ENCODE measurements at places on chromosomes 11 and 22.
A peak's percentile ranks its signal among the peaks of the same experiment; 100 is the strongest.

GRCh38 chr11:69854713-69855112 lies 35.5 kb upstream of the FGF3 start:
- DNase-seq, result no peak

- DNase-seq, result no peak
Observed at GRCh38 chr11:126225295-126225665, 13.7 kb downstream of the FAM118B start.

DNA sequence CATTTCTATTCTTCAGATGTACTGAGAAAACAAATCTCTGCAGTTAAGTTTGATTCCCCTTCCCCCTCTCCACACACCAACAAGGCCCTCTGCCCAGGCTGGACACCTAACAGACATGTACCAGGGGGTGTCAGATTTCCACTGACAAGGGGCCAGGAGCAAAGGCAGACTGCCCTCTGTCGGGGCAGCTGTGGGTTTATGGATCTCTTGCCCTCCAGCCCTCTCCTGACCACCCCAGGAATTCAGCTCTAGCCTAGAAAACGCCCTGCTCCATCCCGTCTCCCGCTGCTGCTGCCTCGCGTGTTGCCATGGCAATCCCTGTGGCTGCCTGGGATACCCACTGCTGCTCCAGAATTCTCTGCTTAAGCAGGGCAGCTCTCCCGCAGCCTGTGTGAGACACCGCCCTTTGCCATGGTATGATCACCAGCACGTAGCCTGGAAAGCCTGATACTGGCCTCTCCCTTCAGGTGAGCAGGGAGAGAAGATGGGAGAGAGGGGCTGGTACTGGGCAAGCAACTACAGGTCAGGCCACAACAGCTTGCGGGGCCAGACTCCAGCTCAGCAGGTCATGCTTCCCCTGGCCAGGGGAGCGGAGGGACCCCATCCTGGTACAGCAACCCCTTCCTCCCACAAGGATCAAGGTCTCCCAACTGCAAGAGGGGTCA lies 41.6 kb downstream of the BUD13 start:
- DNase-seq, result peak; percentile 78

- no peak for DNase-seq
Observed at GRCh38 chr11:29227811-29228210, 789.0 kb downstream of the KCNA4 start.

- no peak for DNase-seq
Observed at GRCh38 chr11:115247953-115248352, 256.3 kb downstream of the CADM1 start.

DNA sequence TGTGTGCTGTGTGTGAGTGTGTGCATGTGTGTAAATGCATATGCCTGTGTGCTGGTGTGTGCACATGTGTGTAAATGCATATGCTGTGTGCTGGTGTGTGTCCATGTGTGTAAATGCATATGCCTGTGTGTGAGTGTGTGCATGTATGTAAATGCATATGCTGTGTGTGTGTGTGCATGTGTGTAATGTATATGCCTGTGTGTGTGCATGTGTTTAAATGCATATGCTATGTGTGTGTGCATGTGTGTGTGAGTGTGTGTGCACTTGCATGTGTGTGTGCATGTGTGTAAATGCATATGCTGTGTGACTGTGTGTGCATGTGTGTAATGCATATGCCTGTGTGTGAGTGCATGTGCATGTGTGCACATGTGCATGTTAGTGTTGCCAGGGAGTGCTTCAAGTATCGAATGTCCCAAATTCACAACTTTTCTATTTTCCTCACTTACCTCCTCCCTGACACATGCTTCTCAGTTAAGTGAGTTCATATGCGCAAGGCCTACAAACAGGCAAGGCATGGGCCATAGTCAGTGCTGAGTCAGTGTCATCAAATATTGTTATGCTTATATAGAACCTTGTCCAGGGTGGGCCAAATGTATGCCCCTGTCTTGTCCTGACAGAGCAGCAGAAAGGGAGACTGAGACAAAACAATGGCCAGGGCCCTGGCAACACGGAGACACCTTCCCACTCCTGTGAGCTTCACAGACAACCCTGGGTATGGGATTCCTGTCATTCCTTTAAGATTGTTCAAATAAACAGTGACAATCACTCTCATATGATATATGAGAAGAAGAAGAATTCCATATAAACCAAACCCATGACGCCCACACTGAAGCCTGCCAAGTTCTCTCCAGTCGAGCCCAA lies 38.6 kb downstream of the GGTLC2 start:
- peak; percentile 26 for DNase-seq

DNA sequence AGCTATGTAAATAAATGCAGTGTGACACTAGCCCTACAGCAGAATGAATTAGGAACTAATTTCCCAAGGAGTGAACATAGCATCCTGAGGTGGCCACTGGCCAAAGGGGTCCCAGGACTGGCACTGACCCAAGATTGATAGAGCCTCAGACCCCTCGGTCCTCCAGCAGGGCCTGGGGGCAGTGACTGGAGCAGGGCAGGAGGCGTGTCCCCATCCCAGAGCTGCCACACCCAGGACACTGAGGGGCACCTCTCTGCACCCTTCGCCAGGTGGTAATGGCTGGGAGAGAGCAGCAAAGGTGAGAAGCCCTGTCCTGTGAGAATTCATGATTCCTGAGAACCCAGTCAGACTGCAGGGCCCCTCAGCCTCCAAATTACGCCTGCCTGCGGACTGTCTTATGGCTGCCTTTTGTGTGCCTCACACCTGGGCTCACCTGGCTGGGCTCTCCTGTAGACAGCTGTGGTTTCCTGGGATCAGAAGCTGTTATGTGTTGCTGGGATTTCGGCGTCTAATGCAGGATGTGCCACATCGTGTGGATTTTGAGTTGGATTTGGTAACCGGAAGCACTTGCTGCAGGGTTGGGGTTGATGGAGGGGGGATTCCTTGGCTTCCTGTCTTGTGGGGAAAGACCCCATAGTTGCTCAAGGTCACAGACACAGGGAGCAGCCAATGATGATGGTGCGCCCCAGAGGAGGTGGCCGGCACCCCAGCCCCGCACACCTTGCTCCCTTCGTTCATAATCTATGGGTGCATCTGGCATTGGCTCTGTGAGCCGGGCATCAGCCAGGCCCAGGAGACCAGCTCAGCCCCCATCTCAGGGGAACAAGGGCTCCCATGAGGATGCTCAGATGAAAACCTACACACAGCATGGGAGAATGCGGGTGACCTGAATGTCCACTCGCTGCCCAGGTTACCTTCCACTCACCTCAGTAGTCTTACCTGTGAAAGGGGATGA lies 582.9 kb downstream of the BRD1 start:
- no peak for DNase-seq

DNA sequence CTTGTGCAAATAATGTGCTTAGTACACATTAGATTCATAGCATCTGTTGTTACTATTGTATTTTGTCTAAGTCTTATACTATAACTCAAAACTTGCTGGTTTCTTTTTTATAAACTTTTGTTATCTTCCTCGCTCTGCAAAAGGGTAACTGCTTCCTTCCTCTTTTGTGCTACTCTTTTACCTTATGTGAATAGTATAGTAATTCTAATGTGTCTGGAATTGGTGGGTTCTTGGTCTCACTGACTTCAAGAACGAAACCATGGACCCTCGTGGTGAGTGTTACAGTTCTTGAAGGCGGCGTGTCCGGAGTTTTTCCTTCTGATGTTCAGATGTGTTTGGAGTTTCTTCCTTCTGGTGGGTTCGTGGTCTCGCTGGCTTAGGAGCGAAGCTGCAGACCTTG lies 563.1 kb upstream of the LUZP2 start:
- DNase-seq, result no peak

GRCh38 chr11:65764434-65764833 lies 16.3 kb downstream of the AP5B1 start:
- DNase-seq, result no peak

DNA sequence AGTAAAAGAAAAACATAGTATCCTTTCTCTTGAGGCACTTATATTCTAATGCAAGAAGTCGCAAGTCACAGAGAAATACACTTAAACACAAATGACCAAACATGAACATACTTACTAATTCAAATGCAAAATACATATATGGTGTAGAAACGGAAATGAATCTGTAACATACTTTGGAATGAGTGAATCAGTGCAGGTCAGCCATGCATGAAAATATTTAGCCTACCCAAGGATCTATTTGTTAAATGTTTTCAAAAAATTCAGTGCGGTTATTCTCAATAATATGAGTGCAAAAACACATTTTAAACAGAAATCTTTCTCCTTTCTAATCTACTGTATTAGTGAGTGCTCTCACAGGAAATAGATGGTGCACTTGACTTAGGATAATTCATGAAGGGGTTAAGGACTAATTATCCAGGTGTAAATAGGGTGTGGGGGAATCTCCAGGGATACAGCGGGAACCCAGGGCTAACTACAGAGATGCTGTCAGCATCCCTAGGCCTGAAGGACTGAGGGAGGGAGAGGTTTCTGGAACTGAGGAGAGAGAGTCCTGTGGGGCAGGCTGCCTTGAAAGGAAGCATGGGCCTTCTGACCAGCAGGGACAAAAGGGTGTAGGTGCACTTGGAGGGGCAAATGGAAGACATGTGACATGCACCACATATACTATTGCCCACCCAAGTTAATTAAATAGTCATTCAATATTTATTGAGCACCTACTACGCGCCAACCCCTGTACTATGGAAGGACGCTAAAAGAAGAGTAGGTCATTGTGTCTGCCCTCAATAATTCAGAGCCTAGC lies 139.2 kb downstream of the MAML2 start:
- no peak for DNase-seq

GRCh38 chr22:44894321-44894720 lies 115.5 kb downstream of the PHF21B start:
- DNase-seq, result peak; percentile 77
